ENCODE measurements at places on chromosomes 11 and 22.
A peak's percentile ranks its signal among the peaks of the same experiment; 100 is the strongest.

DNA sequence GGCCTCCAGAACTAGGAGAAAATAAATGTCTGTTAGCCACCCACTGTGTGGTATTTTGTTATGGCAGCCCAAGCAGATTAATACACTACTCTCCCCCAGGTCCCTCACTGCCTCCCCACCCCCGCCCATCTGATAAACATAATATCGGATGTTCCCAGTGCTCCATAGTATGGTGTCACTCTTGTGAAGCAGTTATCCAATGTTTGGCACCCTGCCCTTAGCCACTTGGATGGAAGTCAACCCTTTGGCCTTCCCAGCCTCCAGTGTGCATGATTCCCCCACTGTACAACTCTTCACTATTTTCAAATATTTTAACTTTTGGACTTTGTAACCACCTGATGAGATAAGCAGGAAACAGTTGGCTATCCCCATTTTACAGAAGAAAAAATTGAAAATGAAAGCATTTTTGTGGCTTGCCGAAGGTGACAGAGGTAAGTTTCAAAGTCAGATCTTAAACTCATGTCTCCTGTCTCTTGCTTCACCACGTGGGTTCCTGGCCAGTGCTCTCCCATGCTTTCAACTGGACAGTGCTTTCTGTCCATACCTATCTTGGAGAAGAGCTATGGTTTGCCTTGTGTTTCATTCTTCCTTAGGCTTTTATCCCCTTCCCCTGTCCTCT is 53.2 kb downstream of the ALX4 start:
- DNase-seq, result no peak

GRCh38 chr11:120336641-120337354 is 585 bp downstream of the ARHGEF12 start:
- peak; percentile 43 for DNase-seq

DNA sequence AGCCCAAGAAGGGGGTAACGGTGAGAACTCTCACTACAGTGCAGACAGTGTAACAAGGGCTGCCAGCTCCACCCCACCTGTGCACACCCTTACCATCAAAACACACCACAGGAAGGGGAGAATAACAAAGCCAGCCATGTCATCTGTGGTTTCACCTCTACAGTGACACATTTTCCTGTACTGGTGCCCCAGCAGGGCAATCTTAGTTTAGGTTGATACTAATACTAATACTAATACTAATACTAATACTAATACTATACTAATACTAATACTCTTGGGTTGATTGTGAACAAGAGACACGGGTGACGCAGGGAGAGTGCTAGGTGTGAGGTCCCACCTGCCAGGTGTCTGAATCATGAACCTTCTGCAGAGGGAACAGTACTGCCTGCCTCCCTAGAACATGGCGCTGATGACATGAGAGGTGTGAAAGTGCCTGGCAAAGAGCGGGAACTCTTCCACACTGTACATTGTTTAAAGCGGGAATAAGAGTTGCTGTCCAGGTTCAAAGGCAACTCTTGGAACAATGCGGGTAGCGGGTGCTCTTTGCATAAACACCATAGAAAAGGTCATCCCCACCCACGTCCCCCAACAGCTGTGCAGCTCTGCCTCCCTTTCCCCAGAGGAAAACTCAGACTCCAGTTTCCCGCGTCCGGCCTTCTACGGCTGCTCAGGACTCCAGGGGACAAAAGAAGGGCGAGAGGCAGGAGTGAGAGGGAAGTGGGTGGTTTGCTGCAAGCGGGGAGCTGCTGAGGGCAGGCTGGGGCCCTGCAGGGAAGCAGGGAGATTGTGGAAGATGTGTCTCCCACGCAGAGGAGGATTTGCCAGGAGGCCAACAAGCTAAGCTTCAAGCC is 25.0 kb upstream of the TMPRSS4 start:
- DNase-seq, result no peak

DNA sequence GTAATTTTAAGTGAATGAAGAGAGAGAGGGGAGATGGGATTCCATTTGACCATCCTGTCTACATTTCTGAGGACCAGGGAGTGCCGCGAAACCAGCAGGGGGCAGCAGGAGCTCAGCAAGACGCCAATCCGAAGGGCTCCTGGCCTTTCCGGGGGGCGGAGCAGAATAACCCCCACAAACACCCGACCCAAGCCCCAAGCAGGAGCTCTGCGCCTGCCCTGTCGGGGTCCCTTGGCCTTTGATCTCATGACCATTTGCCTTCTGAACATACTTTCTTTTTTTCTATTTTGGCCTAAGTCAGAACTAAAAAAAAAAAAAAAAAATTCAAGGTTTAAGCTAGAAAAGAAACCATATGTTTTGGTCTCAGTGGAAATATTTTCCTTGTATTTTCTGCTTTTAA is 21.9 kb upstream of the SCN2B start:
- DNase-seq, result peak; percentile 78

GRCh38 chr22:29635734-29636357 is 32.4 kb downstream of the NF2 start:
- DNase-seq, result peak; percentile 60

DNA sequence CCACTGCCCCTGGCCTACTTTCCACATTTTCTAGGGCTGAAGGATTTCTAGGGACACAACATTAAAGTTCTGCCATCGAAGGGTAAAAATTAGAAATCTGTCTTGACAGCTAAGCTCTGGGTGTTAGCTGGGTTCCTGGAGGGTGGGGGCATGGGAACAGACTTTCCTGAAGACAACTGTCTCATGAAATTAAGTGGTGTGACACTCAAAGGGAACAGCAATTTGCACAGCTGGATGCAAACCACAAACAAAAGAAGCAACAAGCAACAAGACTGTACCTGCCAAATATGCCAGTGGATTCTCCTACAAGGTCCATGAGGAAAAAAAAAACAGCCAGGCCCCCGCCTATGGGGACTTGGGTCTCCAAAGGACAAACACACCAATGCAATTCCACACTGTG is 32.5 kb downstream of the WT1 start:
- DNase-seq, result no peak

GRCh38 chr11:56923116-56923515 is 65.6 kb upstream of the OR5AK2 start:
- DNase-seq, result no peak

DNA sequence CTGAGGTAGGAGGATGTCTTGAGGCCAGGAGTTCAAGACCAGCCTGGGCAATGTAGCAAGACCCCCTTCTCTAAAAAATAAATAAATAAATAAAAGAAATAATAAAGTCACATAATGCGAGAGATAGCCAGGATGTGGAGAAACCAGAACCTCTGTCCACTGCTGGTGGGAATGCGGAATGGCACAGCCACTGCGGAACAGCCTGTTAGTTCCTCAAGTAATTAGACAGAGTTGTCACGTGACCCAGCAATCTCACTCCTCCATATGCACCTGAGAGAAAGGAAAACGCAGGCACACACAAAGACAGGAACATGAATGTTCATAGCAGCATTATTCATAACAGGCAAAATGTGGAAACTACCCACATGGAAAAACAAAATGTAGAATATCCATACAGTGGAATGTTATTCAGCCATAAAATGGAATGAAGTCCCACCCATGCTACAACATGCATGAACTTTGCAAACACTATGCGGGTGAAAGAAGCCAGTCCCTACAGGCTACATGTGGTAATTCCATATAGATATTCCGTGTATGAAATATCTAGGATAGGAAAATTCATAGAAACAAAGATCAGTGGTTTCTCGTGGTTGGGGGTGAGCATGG is 27.4 kb downstream of the LIF start:
- DNase-seq, result no peak

DNA sequence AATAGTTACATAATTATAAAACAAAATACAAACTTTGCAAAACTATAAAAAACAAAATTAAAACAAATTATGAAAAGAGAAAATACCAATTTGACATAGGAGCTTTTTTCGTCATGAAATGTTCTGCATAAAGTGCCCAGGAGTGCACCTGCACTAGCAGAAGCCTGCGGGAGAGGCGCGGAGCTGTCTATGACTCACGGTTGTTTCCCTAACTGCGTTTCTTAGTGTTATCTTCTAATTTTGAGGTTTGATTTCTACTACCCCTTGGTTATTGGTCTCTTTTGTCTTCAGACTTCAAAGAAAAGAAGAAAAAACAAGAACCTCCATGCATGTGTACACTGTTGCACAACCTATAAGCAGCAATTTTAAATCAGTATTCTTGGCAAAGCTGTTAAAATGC is 740.9 kb upstream of the LRRC4C start:
- DNase-seq, result no peak

DNA sequence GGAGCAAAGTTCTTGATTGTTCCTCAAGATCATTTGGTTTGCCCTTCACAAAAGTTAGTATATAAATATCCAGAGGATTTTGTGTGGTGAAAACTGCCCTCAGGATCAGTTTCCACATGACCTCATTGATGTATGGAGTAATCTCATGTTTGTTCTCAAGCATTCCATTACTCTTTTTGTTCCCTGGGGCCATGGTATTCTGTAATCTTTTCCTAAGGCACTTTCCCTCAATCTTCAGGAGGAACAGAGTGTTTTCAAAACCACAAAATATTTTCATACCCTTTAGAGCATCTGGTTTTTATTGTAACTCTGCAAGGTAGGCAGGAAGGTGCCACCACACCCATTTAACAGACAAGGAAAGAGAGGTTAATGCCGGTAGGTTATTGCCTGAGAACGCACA is 99.6 kb downstream of the FAM181B start:
- peak; percentile 71 for DNase-seq

DNA sequence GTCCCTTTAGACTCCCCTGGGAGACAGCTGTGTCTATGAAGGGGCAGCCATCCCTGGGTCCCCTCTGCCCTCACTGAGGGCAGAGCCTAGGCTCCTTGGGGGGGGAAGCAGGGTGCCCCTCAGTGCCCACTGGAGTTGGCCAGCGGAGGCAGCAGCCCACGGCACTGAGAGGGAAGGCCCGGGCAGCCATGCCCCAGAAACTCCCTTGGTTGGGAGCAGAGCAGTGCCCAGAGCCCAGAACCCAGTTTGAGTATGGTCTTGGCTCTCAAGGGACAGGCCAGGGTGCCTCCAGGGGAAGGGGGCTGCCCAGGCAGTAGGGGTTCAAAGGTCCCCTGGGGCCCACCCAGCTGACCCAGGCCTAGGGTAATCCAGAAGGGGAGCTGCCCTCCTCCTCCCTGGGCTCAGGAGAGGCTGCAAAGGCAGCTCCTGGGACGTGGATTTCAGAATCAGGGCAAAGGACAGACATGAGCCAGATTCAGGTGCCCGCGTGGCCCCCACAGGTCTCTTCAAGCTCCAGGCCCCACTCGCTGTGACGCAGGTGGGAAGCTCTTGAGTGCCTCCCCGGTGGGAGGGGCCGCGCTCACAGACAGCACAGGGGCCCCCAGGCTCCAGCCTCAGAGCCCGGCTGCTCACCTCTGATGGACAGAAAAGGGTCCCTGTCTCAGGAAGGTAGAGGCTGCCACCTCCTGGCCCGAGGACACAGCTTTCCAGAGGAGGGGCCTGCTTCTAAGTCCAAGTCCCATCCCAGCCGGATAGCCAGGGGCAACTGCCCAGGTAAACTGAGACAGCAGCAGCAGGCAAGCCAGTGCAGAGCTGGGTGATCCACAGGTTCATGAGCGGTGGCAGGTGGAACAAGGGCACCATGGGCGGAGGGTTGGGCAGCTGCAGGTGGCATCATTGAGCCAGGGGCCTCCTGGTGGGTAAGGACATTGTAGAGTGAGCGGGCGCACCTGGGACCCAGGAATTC is 2.6 kb downstream of the C11orf21 start:
- peak; percentile 70 for DNase-seq

DNA sequence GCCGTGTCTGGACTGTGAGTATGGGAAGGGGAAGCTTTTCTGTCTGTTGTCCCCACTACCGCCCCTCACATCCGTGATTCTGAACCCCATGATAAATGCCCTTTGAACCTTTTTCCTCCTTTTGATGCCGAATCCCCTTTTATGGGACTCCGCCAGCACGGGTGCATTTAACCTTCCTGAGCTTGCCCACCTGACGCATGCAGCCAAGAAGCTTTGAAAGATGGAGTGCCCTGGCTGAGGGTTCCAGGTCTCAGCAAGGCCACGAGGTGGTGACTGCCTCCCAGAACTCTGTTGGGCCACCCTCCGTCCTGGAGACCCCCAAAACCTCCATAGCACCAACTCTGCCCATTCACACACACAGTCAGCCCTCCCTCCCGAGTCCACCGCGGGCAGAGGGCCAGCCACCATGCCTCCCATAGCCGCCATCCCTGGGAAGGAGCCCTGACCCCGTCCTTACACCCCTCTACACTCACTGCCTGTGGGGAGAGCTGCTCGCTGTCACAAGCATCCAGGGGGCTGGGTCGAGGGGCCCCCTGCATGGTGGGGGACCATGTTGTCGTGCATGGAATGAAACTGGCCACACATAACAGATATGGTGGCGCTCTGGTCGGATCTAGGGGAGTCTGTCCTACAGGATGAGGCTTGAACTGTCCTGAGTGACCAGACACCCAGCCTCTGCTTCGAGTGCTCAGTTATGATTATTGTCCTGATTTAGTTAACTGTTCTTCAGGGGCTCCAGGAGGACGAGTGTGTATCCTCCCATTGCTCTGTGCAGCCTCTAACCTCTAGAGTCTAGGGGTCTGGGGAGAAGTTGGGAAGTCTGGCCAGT is 822 bp upstream of the COMT start:
- no peak for DNase-seq

GRCh38 chr11:33388793-33389525 is 131.8 kb downstream of the HIPK3 start:
- DNase-seq, result no peak

GRCh38 chr11:95563859-95564258 is 225.7 kb downstream of the FAM76B start:
- DNase-seq, result no peak

GRCh38 chr11:90251599-90251998 is 28.8 kb upstream of the CHORDC1 start:
- no peak for DNase-seq

DNA sequence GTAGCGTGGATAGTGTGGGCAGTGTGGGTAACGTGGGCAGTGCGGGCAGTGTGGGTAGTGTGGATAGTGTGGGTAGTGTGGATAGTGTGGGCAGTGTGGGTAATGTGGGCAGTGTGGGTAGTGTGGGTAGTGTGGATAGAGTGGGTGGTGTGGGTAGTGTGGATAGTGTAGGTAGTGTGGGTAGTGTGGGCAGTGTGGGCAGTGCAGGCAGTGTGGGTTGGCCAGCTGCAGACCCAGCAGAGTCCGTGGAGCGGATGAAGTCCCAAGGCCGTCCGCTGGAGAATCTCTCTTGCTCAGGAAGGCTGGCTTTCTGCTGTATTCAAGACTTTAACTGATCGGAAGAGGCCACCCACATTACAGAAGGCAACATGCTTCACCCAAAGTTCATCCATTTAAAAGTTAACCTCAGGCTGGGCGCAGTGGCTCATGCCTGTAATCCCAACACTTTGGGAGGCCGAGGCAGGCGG is 26.1 kb upstream of the KRTAP5-6 start:
- DNase-seq, result no peak

DNA sequence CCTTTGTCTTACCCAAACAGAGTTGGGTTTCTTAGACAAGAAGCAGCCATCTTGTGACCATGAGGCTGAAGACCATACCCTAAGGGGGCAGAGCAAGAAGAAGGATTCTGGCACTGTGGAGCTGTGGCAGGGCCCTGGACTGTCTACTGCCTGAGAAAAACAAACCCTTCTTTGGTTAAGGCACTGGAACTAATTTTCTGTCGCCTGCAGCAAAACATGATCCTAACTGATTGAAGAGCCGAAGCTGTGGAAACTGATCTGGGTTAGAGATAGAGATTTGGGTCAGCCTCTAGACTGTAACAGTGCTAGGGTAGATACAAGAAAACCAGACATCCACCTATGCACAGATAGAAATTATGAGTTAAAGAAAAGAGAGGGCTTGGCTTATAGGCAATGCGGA is 11.3 kb upstream of the ACER3 start:
- DNase-seq, result no peak
